ENCODE measurements at places on chromosomes 3 and 15.

DNA sequence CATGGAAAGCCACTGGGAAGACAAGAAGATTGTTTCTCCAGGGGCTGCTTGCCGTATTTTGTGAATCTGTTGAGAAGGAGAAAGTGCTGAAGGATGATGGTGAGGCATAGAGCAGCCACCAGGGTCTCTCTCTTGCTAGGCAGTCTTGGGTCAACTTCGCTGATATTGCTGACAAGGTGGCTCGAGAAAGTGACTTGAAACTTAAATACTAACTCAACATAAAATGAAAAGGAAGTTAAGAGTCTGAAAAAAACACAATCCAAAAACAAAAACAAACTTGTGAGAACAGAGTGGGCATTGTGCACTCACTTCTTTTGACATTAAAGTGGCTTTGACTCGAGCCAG, 90.1 kb downstream of the CHST2 start:
- no peak for DNase-seq

DNA sequence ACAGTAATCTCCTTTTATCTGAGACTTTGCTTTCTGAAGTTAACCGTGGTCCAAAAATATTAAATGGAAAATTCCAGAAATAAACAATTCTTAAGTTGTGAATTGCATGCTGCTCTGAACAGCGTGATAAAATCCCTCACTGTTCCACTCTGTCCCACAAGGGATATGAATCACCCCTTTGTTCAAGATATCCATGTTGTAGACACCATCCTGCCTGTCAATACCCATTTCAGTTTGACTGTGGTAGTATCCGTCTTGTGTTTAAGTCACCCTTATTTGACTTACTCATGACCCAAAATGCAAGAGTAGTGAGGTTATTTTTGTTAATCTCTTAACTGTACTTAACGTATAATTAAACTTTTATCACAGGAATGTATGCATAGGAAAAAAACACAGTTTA, 435.0 kb downstream of the SHQ1 start:
- DNase-seq, result no peak

DNA sequence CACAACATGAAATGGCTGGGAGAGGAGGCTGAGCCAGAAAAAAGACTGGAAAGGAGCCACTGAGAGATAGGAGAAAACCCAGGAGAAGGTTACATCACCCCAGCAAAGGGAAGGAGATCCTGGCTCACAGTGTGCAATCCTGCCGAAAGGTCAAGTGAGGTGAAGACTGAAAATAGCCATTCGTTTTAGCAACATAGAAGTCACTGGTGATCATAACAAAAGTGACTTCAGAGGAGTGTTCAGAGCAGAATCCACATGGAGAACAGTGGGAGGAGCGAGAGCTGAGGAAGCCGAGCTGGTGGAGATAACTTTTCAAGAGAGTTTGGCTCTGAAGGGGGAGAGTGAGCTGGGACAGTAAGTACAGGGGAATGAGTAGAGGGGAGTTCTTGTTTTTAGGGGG, 5.4 kb upstream of the HEG1 start:
- DNase-seq, result no peak

GRCh38 chr3:36969540-36970432, 23.1 kb downstream of the EPM2AIP1 start:
- peak; percentile 14 for DNase-seq

DNA sequence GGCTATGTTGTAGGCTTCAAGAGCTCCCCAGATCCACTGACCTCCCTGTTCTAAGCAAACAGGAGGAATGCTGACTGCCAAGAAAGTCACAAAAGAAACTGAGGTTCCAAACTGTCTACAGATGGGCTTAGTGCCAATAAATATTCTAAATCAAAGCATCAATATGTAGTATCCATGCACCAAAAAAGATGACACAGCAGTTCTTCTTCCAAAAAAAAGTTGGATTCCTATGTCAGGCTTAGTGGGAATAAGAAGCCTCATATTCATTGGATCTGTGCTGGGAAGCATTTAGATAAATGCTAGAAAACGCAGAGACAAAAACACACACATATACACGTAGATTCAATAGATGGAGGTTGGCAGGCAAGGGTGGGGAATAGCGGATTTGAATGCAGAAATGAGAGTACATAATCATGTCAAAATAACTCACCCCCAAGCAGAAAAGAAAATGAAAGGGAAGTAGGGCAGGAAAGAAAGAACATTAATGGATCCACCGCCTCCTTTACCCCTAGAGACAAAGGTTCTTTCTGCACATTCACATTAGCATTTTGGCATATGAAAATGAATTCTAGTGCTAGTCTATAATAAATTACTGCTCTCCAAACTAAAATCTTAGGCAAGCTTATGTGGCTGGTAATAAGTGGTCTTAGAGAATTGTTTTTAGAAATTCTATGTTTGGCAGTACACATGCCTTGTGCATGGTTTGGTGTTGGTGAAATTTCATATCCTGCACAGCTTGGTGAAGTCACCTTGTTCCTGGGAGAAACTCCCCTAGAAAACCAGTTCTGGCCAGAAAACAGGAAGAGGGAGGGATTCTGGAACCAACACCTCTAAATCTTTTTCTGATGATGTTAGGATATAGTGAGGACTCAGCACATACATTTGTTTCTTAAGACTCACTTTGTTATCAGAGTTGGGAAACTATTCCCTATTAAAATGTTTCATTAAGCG, 283.4 kb downstream of the LSAMP start:
- DNase-seq, result no peak

GRCh38 chr3:52181543-52181942, 16.4 kb upstream of the ALAS1 start:
- no peak for DNase-seq

DNA sequence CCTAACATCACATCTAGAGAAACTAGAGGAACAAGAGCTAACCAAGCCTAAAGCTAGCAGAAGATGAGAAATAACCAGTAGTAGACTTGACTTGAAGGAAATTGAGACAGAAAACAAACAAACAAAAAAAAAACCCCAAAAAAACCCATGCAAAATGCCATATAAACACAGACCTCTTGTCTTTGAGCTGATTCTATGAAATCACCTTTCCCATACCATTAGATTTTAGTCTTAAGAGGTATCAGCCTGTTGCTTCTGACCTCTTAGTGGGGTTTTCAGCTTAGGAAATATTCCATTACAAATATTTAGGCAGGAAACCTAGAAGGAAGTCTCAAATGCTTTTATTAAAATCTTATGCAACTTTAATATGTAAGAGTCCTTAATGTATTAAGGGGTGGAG, 23.9 kb upstream of the ST3GAL6 start:
- DNase-seq, result no peak

- DNase-seq, result no peak
Measured at GRCh38 chr15:96359616-96360521, 29.4 kb downstream of the NR2F2 start.

- DNase-seq, result no peak
Measured at GRCh38 chr15:101086394-101087171, 165.3 kb downstream of the CHSY1 start.

DNA sequence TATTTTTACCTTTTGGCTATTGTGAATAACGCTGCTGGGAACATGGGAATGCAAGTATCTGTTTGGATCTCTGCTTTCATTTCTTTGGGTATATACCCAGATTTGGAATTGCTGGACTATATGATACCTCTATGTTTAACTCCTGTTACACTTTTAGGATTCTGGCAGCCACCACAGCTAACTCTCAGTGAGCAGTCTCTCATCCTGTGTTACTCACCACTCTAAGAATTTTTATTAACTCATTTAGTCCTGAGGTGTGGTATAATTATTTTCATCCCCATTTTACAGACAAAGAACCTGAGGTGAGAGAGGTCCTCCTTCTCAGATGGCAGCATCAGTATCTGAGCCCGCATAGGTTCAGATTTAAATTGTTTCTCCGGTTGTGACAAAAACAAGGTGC, 1.1 kb downstream of the SPATA12 start:
- no peak for DNase-seq

GRCh38 chr3:15794303-15794771, 3.4 kb downstream of the ANKRD28 start:
- peak; percentile 7 for DNase-seq

GRCh38 chr15:25362545-25362944, 76.3 kb downstream of the UBE3A start:
- no peak for DNase-seq

- DNase-seq, result no peak
Measured at GRCh38 chr15:41347236-41347635, 14.6 kb downstream of the NUSAP1 start.

GRCh38 chr3:139343895-139344856, at the start of gene MRPS22:
Gene MRPS22, plus strand, starts transcription at chr3:139344020. Its CDS starts 7 bp downstream, at chr3:139344027.
- peak; percentile 90 for DNase-seq

GRCh38 chr3:150302246-150302645, 105.9 kb upstream of the TSC22D2 start:
- DNase-seq, result no peak

GRCh38 chr3:10629671-10630040, 124.3 kb upstream of the ATP2B2 start:
- no peak for DNase-seq

GRCh38 chr3:41365973-41366372, 166.7 kb downstream of the CTNNB1 start:
- no peak for DNase-seq

- no peak for DNase-seq
Measured at GRCh38 chr3:61454801-61455200, 106.6 kb upstream of the PTPRG start.

- DNase-seq, result no peak
Measured at GRCh38 chr3:126659915-126660886, 5.3 kb upstream of the TXNRD3 start.

DNA sequence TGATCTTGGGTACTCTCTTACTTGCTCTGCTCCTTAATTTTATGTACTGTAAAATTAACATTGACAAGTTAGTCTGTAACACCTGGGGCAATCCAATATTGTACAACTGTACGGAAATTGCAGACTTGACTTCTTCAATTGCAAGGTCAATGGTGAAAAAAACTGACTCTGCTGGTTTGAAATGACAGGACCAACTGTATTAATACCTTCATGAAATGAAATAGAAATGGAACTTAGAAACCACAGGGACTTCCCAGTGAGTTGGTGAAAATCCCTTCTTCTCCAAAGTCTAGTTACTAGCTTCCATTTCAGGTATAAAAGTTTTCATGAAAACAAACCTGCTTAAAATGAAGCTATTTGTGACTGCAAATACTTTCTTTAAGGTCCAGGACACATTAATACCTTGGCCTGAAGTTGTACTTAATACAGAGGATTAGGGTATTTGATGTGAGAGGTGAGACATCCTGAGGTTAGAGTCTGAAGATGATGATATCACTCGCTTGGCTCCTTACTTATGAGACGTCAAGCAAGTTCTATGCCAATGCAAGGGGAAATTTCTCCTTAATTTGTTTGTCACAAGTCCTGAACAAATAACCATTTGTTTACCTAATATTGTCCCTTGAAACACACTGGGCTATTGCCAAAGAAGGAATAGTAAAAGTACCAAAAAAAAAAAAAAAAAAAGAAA, 226.2 kb upstream of the TP63 start:
- no peak for DNase-seq

DNA sequence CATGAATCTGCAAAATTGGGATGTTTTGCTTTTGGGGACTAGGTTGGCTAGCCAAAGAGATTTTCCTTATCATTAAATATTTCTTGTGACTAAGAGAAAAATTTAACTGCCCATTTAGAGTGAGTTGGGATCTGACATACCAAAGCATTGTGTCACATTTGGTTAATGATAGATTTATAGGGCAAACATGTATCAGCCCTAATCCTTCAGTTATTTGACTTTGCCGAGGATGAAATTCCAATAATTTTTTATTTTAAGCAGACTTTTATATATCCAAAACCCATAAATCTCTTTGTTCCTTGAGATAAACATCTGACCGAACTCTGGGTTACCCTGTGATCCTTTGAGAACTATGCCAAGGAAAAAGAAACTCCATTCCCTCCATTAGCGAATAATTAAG, 218.9 kb downstream of the CDIN1 start:
- no peak for DNase-seq

DNA sequence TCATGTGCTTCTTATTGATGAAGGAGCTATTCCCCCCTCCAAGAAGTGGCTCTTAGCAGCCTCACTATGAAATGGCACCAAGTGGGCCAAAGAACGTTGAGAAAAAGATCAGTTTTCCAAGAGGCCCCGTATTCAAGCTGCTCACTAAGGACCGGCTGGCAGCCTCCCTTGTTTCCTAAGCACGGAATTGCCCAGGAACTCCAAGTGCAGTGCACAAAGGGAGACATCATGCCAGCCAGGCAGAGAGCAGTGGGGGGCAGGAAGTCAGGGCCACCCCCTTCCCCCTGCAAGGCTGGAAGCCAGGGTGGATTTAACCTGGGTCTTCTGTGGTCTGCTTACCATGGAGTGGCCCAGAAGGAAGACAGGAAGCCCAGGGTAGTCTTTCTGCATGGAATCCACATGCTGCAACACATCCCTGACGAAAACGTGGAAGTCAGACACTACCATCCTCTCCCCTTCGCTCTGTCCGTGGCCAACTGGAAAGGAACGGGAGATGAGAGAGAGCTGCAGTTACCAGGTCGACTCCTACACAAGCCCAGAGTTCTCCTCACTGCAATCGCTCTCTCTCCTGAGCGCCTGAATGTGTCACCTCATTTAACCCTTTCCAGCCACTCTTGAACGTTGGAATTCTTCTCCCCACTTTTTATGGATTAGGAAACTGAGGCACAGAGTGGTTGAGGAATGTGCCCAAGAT, 49.5 kb downstream of the ABTB1 start:
- DNase-seq, result no peak

GRCh38 chr3:24139463-24140412, 194.7 kb downstream of the NR1D2 start:
- no peak for DNase-seq

- DNase-seq, result no peak
Measured at GRCh38 chr15:75171408-75171807, 30.3 kb upstream of the C15orf39 start.

GRCh38 chr3:106740116-106740515, 637.1 kb upstream of the CCDC54 start:
- DNase-seq, result no peak

DNA sequence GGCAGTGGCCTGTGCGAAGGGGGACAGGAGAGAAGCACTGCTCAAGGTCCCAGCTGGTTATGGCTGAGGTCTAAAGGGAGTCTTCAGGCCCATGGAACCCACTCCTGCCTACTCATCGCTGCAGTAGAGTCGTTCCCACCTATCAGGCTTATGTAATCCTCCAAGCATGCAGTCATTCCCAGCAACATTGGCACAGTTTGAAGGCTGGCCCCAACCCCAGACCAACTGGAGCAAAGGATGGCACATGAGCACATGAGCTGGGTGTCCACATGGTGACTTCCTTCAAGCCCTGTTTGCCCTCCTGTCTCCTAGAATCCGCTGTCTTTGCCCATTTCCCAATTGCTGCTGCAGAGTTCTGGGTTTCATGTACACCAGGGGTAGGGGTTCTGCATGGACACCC, 60.5 kb upstream of the FGD5 start:
- DNase-seq, result no peak

GRCh38 chr3:29319262-29319661, 38.4 kb downstream of the RBMS3 start:
- DNase-seq, result no peak

GRCh38 chr3:179452176-179452564, 900 bp upstream of the GNB4 start:
- DNase-seq, result peak; percentile 46

GRCh38 chr15:58332676-58333400, 99.0 kb upstream of the LIPC start:
- DNase-seq, result no peak

GRCh38 chr3:144409319-144409718, 437.7 kb downstream of the DIPK2A start:
- no peak for DNase-seq
